ENCODE measurements at places on chromosomes 7 and 10.

DNA sequence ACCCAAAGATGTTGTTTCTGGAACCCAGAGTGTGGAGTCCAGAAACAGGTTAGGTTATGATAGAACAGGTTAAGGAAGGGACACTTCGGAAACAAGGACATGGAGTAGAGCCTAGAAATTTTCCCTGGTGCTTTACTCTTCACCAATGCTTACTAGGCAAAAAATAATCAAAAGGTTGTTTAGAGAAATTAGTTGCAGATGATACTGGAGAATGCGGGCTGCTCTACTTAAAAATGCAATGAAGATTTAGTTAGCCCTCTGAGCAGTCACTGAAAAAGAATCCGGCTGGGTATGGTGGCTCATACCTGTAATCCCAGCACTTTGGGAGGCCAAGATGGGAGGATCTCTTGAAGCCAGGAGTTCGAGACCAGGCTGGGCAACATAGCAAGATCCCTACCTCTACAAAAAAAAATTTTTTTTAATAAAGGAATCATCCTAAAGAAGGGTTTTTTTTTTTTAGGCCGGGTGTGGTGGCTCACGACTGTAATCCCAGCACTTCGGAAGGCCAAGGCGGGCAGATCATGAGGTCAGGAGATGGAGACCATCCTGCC lies 3.3 kb upstream of the UBE2H start:
- H3K27me3 ChIP-seq, result no peaks in the 10 kb centered on the region
- H3K36me3 ChIP-seq, result peaks cover 2% of the 10 kb centered on the region
- H3K4me3 ChIP-seq, result no peak overlapping the region
- H3K27ac ChIP-seq, result no peak overlapping the region

GRCh38 chr10:34655286-34656170 lies 159.6 kb downstream of the PARD3 start:
- peak; percentile 59 for DNase-seq
- no peak overlapping the region for H3K4me3 ChIP-seq
- H3K27me3 ChIP-seq, result peaks cover 3% of the 10 kb centered on the region
- no peaks in the 10 kb centered on the region for H3K4me1 ChIP-seq
- H3K27ac ChIP-seq, result no peak overlapping the region

- H3K27ac ChIP-seq, result no peak overlapping the region
- H3K4me3 ChIP-seq, result no peak overlapping the region
- H3K4me1 ChIP-seq, result no peaks in the 10 kb centered on the region
- no peaks in the 10 kb centered on the region for H3K27me3 ChIP-seq
- DNase-seq, result no peak
These were observed 233.2 kb downstream of the SORCS1 start for GRCh38 chr10:106931159-106931852.

- no peak overlapping the region for H3K27ac ChIP-seq
- DNase-seq, result no peak
- no peak overlapping the region for H3K4me3 ChIP-seq
- no peaks in the 10 kb centered on the region for H3K27me3 ChIP-seq
These were observed 113.2 kb downstream of the DNAH11 start for GRCh38 chr7:21656081-21656480.

- no peaks in the 10 kb centered on the region for H3K27me3 ChIP-seq
- H3K27ac ChIP-seq, result no peak overlapping the region
- no peak for DNase-seq
- H3K4me1 ChIP-seq, result no peaks in the 10 kb centered on the region
These were observed 341.7 kb upstream of the SEMA3D start for GRCh38 chr7:85528581-85528980.

DNA sequence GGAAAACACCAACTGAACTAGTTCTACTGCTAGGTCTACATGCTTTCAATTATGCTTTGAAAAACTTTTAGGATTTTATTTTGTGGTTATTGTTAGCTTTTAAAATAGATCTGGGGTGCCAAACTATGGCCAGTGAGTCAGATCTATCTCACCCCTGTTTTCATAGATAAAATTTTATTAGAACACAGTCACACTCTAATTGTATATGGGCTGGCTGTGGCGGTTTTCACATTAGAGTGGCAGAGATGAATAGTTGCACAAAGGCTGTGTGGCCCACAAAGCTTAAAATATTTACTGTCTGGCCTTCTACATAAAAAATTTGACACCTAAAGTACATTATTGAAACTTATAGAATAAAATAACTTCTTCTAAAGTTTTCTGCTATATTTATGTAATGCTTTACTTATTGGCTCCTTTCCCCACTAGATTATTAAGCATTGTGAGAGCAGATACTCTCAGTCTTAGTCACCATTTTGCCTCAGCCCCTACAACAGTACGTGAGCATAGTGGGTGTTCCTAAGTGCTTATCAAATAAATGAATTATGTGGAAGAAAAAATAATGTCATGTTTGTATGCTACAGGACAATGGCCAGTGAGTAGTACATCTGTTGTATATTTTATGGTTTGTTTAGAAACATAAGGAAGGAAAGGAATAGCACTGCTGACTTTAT lies 5.4 kb upstream of the SUV39H2 start:
- H3K36me3 ChIP-seq, result peaks cover 18% of the 10 kb centered on the region
- peaks cover 24% of the 10 kb centered on the region for H3K4me1 ChIP-seq
- DNase-seq, result no peak
- H3K4me3 ChIP-seq, result no peak overlapping the region
- H3K27me3 ChIP-seq, result no peaks in the 10 kb centered on the region
- no peak overlapping the region for H3K27ac ChIP-seq

DNA sequence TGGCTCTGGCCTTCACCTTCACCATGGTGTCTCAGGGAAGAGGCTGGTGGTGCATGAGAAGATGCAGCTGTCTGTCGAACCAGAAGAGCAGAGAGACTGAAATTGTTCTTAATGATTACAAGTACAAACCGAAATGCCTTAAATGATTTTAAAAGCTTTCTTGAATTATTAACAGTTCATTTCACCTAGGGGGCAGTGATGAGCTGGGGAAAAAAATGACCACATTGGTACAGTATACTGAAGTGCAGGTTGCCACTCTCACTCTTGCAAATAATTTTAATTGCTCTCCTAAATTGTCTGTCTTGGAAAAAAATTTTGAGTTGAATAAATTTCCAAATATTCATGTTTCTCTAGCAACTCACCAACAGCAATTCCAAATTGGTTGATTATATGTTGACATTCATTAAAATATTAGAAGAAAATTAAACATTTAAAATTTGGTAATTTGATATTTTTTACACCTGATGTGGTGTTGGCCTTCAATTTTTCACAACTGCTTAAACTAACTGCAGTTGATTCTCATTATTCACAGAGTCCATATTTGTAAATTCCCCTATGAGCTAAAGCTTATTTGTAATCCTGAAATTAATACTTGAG lies 692.6 kb downstream of the ZWINT start:
- DNase-seq, result no peak
- no peaks in the 10 kb centered on the region for H3K27me3 ChIP-seq
- H3K36me3 ChIP-seq, result no peaks in the 10 kb centered on the region
- no peak overlapping the region for H3K27ac ChIP-seq
- no peaks in the 10 kb centered on the region for H3K4me1 ChIP-seq
- H3K4me3 ChIP-seq, result no peak overlapping the region

GRCh38 chr7:48148311-48148710 lies 22.9 kb upstream of the ABCA13 start:
- DNase-seq, result no peak
- H3K27me3 ChIP-seq, result peaks cover 13% of the 10 kb centered on the region
- H3K4me1 ChIP-seq, result no peaks in the 10 kb centered on the region

DNA sequence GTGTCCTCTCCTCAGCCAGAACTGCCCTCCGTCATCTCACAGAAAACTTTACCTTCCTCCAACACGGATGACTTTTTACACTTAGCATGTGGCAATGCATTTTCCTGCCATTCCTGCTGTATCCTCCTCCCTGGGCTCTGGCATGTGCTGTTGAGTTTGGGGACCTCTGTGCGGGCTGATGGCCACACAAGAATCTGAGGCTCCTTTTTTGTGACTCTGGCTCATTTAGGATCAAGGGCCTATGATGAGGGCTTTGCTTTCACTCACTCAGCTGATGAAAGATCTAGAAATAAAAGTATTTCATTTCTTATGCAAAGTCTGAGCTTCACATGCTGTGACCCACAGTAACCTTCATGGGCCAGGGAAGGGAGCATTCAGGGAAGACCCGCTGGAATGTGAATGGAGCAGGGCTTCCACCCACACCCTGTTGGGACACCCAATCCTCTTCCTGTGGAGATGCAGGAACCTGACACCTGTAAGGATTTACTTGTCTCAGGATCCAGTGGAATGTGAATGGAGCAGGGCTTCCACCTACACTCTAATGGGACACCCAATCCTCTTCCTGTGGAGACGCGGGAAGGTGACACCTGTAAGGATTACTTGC lies 500.3 kb upstream of the MKI67 start:
- H3K4me1 ChIP-seq, result no peaks in the 10 kb centered on the region
- H3K27ac ChIP-seq, result no peak overlapping the region
- DNase-seq, result no peak
- H3K36me3 ChIP-seq, result no peaks in the 10 kb centered on the region

- no peak overlapping the region for H3K27ac ChIP-seq
- H3K4me1 ChIP-seq, result no peaks in the 10 kb centered on the region
- no peak for DNase-seq
- peaks cover 2% of the 10 kb centered on the region for H3K27me3 ChIP-seq
- H3K36me3 ChIP-seq, result no peaks in the 10 kb centered on the region
- H3K4me3 ChIP-seq, result no peak overlapping the region
These were observed 197.2 kb downstream of the PTPRN2 start for GRCh38 chr7:158390460-158390859.

DNA sequence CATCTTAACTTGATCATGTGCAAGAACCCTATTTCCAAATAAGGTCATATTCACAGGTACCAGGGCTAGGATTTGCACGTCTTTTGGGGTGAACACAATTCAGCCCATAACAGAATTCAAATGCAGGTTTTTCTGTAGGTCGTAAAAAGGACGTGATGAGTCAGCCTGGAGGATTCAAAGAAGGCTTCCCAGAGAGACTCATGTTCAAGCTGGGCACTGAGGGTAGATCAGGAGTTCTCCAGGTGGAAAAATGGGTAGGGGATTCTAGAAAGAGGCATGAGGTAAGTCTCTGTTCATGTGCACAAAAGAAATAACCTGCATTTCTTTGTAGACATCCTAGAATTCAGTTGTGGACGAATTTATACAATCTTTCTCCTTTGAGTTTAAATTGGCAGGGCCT lies 160.4 kb downstream of the RPS24 start:
- H3K27ac ChIP-seq, result no peak overlapping the region
- peaks cover 2% of the 10 kb centered on the region for H3K27me3 ChIP-seq
- H3K4me3 ChIP-seq, result no peak overlapping the region
- no peak for DNase-seq

GRCh38 chr10:5533098-5533731 lies 8.5 kb downstream of the CALML3 start:
- no peaks in the 10 kb centered on the region for H3K36me3 ChIP-seq
- H3K27ac ChIP-seq, result no peak overlapping the region
- H3K4me3 ChIP-seq, result no peak overlapping the region
- DNase-seq, result no peak
- no peaks in the 10 kb centered on the region for H3K4me1 ChIP-seq
- no peaks in the 10 kb centered on the region for H3K27me3 ChIP-seq

DNA sequence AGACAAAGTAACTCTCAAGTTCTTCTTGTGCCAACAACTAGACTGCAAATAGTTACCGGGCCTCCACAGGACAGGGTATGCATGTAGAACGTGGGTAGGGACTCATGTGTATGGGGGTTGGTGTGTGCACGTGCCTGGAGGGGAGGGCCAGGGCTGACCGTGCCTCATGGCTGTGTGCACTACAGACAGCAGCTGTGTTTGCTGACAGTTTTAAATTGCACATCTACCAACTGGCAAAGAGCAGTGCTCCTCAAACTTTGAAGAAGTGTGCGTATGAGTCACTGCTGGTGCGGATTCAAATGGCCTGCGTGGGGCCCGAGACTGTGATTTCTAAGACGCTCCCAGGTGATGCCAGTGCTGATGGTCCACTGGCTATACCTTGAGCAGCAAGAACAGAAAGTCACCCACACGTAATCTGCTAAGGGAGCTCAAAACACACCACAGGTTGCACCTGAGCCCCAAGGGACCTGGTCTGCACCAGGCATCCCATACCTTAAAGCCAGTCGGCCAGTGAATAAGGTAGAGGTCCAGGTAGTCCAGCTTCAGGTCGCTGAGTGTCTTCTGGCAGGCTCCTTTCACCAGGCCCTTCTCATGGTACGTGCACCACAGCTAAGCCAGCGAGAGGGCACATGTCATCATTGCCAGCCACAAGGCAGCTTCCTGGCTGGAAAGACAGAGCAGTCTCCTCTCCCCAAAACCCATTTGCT lies 8.5 kb downstream of the AKR1B1 start:
- no peaks in the 10 kb centered on the region for H3K27me3 ChIP-seq
- peaks cover 47% of the 10 kb centered on the region for H3K36me3 ChIP-seq
- H3K4me1 ChIP-seq, result peaks cover 22% of the 10 kb centered on the region
- H3K27ac ChIP-seq, result no peak overlapping the region
